CD4-positive, alpha-beta T cell treated with Interleukin-15 for 4 hours (primary cell): ENCODE measurements at places on chromosomes 7 and 10.
A peak's percentile ranks its signal among the peaks of the same experiment; 100 is the strongest.

- DNase-seq = no peak
These were observed 30.7 kb downstream of the FAM13C start for GRCh38 chr10:59331661-59332060.

GRCh38 chr7:16428672-16429071, 7.3 kb upstream of the CRPPA start:
- DNase-seq = no peak

DNA sequence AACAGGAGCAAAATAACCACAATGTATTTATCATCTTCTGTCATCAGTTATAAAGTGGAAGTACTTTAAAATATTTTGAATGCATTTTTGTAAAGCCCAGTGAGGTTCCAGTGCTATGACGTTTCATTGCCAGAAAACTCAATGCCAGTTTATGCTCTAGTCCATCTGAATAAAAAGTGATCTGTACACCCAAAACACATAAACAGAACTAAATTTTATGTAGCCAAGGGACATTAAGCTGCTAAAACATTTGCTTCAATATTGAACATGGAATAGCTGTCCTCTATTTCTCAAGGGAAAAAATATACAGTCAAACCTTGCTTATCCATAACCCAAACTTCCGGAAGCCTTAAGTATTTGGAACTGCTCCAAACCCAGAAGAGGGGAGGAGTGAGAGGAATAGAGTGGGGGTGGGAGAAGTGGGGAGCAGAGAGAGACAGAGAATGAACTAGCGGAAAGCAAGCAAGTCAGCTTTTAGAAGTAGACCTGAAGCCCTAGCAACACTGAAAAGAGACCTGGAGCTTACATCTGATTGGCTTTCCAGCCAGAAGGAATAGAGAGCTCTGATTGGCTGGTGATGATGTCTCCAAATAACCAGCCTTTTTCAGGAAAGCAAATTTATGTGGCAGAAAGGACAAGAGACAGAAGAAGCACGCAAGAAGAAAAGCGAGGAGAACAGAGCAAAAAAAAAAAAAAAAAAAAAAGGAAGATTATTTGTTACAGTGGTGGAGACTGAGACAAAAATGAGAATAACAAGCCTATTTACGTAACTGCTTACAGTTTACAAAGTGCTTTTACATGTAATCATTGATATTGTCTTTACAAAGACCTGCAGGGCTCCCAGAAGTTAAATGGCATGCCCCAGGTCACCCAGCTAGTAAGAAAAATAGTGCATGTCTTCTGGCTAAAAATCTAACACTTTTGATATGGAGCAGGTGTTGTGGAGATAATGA, 196.0 kb downstream of the RNLS start:
- DNase-seq = peak; percentile 22

GRCh38 chr10:84613336-84614021, 285.1 kb downstream of the CCSER2 start:
- no peak for DNase-seq

- no peak for DNase-seq
These were observed 5.1 kb downstream of the RASGEF1A start for GRCh38 chr10:43261578-43262396.
